ENCODE measurements at places on chromosomes 2 and 18.
A peak's percentile ranks its signal among the peaks of the same experiment; 100 is the strongest.

- peak; percentile 47 for DNase-seq
These were observed at the start of gene ZNF516 for GRCh38 chr18:76495006-76495370. Gene ZNF516, minus strand, starts transcription at chr18:76495242. Its CDS starts 52,188 bp downstream, at chr18:76443054.

DNA sequence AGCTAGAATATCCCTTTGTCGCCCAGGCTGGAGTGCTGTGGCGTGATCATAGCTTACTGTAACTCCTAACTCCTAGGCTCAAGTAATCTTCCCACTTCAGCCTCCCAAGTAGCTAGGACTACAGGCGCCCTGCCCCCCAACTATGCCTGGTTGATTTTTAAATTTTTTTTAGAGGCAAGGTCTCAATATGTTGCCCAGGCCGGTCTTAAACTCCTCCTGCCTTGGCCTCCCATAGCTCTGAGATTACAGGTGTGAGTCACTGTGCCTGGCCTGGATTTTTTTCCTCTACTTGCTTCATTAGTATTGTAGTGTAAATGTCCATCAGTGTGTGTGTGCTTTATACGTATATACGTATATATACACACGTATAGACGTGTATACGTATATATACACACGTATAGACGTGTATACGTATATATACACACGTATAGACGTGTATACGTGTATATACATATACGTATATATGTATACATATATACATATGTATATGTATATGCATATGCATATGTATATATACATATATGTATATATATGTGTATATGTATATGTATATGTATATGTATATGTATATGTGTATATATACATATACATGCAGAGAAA lies 124.4 kb downstream of the DIS3L2 start:
- DNase-seq, result no peak

- peak; percentile 24 for DNase-seq
These were observed 29.5 kb upstream of the ATRAID start for GRCh38 chr2:27182346-27182745.

DNA sequence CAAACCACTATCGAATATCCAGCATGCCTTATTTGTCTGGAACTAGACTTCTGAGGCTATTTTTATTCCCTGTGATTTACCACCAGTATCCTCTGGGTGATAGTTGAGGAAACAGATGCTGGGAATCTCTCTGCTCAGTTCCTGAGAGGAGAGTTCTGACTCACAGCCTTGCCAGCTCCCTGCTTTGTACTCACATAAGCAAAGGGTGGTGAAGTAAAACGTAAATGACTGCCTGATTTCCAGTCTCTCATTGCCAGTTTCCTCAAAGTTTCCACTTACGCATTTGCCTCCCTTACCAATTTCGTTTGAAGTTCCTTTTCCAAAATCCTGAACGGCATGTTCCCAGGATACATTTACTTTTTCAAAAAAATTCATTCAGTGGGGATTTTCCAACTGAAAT lies 69.2 kb upstream of the HNRNPA3 start:
- peak; percentile 85 for DNase-seq

GRCh38 chr18:59359576-59359952 lies 499 bp upstream of the LMAN1 start:
- no peak for DNase-seq

DNA sequence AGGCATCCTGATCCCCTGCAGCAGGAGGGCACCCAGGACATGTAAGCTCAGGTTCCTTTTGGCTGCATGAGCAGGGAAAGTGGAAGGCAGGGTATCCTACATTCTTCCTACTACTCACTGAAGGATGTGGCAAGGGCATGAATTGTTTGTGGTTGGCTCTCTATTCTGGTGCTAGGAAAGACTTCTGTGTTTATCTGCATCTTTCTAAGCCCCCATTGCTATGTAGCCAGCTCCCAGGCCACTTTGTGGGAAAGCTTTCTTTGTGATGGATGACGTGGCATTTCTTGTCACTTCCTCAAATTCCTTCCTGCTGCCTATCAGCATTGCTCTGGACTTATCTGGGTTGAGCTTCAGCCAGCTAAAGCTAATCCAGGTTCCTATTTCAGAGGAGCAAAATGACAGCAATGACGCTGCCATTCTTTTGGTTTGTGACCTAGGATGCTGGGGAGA lies 46.2 kb downstream of the MEIS1 start:
- DNase-seq, result peak; percentile 89

- no peak for DNase-seq
These were observed 16.3 kb downstream of the POLR2D start for GRCh38 chr2:127841466-127842178.

DNA sequence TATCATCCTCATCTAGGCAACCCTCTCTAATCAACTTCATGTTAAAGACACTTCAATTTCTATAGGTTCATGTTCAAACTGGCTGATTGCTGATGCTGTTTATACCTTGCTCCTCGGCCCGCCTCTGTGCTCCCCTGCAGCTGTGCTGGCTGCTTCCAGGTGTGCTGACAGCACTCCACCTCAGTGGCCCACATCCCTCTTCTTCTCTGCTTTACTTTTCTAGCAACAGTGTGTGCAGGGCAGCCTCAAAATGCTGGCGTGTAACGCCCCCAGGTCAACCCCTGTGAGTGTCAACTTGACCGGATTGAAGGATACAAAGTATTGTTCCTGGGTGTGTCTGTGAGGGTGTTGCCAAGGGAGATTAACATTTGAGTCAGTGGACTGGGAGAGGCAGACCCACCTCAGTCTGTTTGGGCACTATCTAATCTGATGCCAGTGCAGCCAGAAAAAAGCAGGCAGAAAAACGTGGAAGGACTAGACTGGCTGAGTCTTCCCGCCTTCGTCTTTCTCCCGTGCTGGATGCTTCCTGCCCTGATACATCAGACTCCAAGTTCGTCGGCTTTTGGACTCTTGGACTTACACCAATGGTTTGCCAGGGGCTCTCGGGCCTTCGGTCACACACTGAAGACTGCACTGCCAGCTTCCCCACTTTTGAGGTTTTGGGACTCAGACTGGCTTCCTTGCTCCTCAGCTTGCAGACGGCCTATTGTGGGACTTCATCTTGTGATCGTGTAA lies 94.7 kb downstream of the COL6A3 start:
- DNase-seq, result no peak

DNA sequence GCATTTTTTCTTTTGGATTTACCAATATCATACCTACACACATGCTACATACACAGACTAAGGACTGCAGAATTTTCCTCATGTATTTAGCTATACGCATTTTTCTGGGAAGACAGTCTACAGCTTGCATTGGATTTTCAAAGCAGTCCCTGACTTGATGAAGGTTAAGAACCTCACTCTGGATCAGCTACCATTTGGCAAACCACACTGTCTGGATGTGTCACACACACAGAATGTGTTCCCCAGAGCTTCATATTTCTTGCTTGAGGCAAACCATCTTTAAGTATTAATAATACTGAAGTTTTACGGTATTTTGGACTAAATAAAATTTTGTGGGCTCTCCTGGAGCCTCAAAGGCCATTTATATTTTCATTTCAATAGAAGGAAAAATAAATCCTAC lies 102.3 kb downstream of the TCF4 start:
- DNase-seq, result no peak

DNA sequence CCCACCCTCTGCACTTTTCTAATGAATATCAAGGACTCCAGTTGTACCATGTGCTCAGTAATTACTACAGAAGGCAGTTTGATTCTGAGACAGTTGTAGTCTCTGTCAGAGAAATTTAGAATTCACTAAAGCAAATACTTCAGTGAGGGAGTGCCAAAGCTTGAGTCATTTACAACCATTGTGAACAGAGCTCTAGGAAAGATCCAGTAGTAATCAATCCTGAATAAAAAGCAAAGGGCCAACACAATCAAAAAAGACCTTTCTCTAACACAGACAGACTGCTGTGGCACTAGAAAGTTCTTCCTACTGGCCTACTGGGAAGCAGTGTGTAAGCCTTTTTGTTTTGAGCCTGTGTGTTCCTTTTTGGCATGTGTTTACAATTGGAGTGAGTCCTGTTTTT lies 135.6 kb upstream of the UNC80 start:
- DNase-seq, result no peak

DNA sequence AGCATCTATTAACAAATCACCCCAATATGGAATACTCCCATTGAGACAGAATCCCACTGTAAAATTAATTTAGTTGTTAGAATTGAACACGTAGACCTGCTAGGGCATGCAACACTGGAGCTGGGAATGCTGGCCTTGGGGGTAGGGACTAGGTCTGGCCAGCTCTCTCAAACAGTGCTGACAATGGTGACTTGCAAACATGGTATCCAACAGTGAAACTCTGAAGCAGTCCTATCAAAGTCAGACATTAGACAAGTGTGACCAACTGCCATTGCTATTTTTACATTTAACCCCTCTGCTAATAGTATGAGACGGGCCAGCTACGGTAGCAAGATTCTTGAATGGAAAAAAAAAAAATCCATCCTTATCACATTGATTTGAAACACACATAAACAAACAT lies 7.2 kb downstream of the E2F6 start:
- DNase-seq, result no peak

DNA sequence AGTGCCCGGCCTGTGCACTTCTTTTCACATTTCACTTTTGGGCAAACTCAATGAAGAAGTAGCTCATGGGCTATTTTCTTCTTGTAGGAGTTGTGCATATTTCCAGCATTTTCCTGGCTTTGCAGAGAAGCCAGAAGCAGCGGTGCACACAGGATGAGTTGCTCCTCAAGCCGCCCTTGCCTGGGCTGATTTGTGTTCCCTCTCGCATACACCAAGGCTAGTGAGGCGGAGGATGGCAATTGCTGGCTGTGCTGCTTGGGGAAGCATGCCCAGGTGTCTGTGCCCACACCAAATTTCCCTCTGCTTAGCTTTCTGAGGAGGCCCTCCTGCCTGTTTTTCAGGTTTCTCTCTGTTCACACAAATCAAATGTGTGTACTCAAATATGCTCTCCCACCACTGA lies 85.4 kb upstream of the TMEM200C start:
- DNase-seq, result no peak

DNA sequence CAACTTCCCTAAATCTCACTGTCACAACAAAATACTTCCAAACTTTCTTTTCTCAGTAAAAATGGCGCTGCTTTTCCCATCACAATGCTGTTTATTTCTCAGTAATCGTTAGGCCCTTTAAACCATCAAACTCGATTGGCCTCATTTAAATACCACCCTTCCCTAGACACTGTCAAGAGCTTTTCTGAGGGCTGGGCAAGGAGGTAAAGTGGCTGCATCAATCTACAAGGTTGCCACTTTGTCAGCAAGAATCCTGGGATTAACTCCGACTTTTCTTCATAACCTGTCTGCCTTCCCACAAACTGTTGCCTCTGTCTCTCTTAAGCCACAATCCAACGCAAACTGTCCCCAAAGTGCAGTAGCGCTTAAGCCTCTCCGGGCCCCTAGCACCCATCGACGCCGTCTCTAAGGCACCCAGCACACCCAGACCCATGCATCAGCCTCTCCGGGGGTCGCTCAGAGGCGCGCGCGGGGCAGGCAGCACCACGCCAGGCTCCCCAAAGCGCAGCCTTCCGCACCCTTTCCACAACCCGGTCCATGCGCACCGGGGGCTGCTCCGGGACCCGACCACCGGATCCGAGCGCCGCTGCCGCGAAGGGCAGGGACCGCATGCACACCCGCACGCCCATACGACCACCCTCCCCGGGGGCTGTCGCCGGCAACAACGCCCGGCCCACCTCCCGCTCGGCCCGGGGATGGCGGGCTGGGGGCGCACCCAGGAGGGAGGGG lies 683 bp downstream of the MBOAT2 start:
- peak; percentile 53 for DNase-seq
